ENCODE measurements at places on chromosomes 6 and 20.

GRCh38 chr6:33740794-33741193, 5.9 kb downstream of the IP6K3 start:
- no peak for DNase-seq

DNA sequence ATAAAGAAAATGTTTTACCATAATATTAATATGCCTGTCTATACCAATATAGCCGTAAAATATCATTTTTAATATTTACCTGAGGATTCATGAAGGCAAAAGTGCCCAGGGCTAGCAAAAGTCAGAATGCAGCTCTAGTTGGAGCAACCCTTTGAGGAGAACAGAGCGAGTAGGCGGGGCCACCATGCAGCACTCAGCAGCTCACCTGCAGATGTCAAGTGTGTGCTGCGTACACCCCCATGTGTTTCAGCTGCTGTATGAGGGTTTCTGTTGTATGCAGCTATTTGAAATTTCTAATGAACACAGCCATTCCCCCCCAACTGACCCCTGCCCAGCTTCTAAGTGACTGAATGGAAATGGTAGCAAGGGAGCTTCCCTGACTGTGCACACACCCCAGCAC, 508.0 kb downstream of the QKI start:
- DNase-seq: no peak

DNA sequence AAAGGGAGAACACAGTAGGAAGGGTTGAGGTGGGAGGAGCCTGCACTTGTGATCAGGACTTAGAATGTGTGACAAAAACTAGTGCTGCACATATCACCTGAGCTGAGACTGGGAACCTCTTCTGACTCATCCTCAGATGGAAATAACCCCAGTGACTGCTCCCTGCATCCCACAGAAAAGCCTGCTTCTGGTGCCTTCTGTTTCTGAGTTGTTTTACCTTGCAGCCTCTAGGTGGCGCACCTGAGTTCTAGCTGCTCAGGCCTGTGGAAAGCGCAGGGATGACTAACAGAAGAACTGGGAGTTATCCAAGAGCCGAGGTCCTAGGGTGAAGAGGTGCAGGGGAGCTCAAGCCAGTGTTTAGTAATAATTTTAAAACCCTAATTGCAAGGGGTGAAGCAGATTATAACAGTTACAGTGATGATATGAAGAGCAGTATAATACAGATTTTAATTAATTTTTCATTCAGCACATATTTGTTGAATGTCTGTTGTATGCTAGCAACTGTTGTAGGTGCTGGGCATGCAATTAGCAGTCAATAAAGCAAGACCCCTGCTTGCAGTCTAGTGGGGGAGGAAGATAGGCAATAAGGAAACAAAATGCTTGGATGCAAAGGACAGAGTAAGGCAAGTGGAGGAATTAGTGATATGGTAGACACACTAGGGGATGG, 302.5 kb downstream of the DHX35 start:
- peak; percentile 51 for DNase-seq

GRCh38 chr6:112029045-112029822, 24.7 kb upstream of the CCN6 start:
- peak; percentile 72 for DNase-seq

- no peak for DNase-seq
Observed at GRCh38 chr6:150874179-150874578, 8.7 kb downstream of the MTHFD1L start.

- DNase-seq: no peak
Observed at GRCh38 chr20:50513169-50514034, 3.2 kb downstream of the PTPN1 start.

- DNase-seq: no peak
Observed at GRCh38 chr6:88174906-88175305, 8.8 kb upstream of the CNR1 start.

GRCh38 chr6:34526241-34526972, 29.7 kb downstream of the SPDEF start:
- no peak for DNase-seq

GRCh38 chr6:152201120-152201519, 393.6 kb downstream of the ESR1 start:
- DNase-seq: no peak

GRCh38 chr6:151689499-151690201, 117.8 kb upstream of the ESR1 start:
- no peak for DNase-seq

- peak; percentile 5 for DNase-seq
Observed at GRCh38 chr6:34172961-34173775, 27.3 kb upstream of the GRM4 start.

DNA sequence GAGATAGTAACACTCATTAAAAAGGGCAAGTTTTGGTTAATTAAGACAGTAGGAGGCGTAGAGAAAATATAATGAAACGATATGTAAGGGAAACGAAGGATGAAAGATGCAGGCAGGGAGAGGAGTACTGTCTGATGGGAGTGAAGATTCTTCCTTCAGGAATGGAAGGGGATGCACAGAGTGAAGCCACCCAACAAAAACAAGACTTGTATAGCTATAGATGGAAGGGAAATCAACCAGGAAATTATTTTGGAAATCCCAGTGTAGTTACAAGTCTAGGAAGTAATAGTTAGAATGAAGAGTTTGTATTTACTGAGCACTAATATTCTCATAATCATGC, 19.7 kb upstream of the HLA-DRB1 start:
- DNase-seq: no peak

DNA sequence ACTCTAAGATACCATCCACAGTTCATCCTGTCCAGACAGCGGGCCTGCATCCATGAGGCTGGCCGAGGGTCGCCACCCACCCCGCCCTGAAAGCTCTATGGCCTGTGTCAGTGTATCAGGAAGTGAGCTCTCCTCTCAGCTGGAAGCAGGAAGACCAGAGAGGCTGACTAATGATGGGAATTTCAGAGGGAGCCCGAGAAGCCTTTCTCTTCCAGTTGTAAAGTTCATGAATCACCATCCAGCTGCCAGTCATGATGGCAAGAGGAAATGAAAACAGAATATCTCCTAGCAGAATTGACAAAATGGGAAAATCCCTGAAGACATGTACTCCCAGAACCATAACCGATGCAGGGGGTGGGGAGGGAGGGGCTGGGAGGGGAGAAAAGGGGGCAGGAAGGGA, 109.6 kb upstream of the RPS6KA2 start:
- no peak for DNase-seq

- DNase-seq: no peak
Observed at GRCh38 chr6:36292170-36292569, 22.3 kb downstream of the PNPLA1 start.

- no peak for DNase-seq
Observed at GRCh38 chr6:106300944-106301343, 24.6 kb downstream of the ATG5 start.

DNA sequence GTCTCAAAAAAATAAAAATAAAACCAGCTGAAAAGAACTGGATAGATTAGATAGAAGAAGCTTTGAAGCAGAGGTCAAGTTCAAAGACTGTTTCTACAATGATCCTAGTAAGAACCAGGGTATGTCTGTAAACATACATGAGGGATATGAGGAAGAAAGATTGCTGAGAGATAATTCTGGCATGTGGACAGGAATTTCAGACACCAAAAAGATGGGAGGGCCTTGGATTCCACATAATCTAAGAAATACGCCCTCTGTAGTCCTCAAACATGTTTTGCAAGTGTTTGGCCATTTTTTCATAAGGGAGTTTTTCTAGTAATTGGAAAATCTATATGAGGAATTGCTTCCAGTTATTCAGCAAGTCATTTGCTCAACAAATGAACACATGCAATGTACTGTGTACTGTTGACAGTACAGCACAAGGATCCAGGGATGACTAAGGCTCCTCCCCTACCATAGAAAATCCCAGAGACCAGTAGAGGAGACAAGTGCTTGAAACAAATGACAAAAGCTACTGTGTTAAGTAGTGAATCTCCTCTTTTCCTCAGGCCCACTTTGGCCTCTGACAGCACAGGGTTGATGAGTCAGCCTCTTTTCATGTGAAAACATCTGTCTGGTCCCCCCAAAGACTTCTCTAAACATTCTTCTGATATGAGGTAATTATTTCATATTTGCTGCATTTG, 795.9 kb downstream of the MAFB start:
- DNase-seq: no peak
